ENCODE measurements at places on chromosomes 6 and 20.

DNA sequence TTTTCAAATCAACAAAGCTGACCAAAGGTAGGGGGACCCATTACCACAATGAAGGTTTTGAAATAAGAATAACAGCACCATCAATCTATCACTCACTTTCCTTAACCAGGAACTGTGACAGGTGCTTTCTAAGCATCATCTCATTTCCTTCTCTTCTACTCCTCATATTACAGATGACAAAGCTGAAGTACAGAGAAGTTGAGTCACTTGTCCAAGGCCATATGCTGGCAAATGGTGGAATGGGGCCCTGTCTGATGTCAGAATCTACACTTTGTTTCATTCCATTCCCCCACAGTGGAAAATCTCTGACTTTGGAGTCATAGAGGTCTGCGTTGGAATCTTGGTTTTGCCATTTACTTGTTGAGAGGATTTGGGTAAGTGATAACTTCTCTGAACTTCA is 222.5 kb upstream of the LRFN2 start:
- DNase-seq = no peak

DNA sequence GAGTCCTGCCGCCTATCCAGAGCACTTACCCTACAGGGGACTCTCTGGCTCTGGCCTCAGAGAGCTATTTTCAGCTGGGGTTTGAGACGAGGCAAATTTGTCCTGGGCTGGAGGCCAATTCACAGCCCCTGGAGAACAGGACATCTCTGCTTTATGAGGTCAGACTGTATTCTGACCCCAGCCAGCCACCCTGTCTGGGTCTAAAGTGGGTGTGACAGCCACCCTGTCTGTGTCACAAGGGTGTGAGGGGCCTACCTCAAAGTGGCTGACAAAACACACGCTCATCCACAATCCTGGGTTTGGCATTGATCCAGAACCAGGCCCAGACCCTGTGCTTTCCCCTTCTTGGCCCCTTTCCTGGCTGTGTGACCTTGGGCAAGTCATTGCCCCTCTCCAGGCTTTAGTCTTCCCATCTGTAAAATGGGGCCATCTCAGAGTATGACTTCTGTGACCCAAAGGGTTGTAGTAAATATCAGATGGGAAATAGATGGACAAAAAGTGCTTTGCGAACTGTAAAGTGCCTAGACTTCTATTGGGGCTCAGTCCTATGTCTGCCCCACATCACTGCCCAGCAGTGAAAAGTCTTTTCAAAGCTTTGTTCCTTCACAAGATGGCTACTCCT is 44.1 kb upstream of the TGM2 start:
- no peak for DNase-seq

GRCh38 chr6:50791900-50792508 is 26.7 kb upstream of the TFAP2B start:
- DNase-seq = peak; percentile 42

- DNase-seq = no peak
Observed at GRCh38 chr20:38833857-38834164, 28.3 kb downstream of the PPP1R16B start.

GRCh38 chr6:21946298-21946783 is 350.5 kb downstream of the PRL start:
- no peak for DNase-seq

- no peak for DNase-seq
Observed at GRCh38 chr6:160810238-160810637, 108.2 kb downstream of the PLG start.

DNA sequence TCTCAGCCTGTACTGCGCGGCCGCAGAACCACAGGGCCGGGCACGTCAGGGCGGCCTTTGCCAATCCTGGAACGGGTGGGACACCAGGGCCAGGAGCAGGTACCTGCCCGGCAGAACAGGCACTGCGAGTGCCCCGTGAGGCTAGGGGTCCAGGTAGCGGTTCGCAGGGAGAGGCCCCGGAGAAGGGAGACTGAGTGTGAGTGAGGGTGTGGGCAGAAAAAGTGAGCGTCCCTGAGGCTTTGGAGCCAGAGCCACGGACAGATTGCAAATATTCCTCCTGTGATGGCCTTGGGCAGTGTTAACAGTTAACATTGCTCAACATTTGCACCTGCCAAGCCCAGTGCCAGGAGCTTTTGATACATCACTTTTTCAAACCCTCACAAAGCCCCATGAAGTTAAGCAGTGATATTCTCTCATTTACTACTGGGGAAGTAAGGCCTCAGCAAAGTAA is 491 bp downstream of the GNMT start:
- DNase-seq = no peak

GRCh38 chr6:144343701-144344428 is 58.7 kb downstream of the UTRN start:
- DNase-seq = peak; percentile 84

GRCh38 chr6:5034328-5034727 is 30.5 kb upstream of the RPP40 start:
- peak; percentile 83 for DNase-seq

- no peak for DNase-seq
Observed at GRCh38 chr6:165661664-165662025, 1.4 kb downstream of the PDE10A start.

GRCh38 chr6:157587127-157587926 is 206.3 kb downstream of the ZDHHC14 start:
- no peak for DNase-seq

GRCh38 chr20:35206802-35207201 is 19.7 kb upstream of the MMP24 start:
- DNase-seq = no peak

DNA sequence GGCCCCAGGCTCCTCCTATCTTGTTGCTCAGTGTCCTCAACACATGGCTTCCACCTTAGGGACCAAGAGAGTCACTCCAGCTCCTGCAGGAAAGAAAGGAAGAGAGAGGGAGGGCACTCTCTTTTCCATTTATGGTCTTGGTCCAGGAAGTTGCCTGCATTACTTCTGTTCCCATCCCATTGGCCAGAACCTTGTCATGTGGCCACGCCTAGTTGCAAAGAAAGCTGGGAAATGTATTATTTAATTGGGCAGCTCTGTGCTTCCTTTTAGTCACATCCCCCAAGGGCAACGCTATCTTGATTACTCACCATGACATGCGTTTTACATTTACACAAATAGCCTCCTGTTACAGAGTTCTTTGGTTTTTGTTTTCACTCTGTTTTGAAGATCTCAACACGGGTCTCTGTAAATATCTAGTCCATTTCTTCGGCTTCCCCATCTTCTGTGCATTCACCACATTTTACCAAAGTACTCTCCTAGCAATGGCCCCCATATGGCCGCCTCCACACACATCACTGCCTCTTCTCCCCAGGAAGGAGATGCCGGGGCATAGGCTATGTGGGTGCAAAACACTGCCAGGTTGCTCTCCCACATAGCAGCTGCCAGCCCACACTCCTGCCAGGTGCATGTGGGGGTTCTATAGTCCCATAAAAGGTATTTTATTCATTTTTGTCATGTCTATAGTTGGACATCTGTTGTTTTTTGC is 35.7 kb upstream of the ZMYND8 start:
- DNase-seq = peak; percentile 44

GRCh38 chr6:140050101-140050995 is 675.9 kb upstream of the CITED2 start:
- DNase-seq = no peak

- DNase-seq = no peak
Observed at GRCh38 chr20:16580147-16580546, 6.9 kb upstream of the KIF16B start.

DNA sequence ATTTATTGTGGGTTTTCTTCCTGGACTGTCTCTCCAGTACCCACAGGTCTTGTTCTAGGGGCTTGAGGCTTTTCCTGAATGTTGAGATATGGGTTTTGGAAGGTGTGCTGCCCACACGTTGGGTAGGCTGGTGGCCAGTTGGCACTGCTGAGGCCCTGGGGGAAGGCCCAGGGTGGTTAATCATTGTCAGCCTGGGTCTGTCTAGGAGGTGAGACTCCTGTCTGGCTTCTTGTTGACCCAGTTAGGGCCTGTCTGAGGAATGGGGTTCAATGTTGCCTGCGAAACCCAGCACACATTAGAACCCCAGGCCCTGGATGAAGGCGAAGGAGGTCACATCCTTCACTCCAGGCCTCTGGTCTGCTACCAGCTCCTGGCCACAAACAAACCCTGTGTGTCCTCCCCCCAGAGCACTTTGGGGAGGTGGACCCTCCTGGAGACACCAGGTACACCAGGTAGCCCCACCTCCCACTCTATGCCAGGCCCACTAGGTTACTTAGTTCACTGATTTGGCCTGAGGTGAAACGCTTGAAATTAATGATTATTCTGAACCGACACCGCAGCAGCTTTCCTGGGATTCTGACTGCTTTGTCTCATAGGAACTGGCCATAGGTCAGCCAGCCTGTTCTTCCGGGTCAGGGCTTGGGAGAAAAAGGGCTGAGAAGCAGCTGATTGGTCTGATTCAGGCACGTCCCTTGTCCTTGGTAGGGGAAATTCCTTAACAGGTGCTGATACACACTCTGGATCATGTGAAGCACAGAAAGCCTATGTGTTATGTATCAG is 15.2 kb downstream of the DNMT3B start:
- DNase-seq = no peak

DNA sequence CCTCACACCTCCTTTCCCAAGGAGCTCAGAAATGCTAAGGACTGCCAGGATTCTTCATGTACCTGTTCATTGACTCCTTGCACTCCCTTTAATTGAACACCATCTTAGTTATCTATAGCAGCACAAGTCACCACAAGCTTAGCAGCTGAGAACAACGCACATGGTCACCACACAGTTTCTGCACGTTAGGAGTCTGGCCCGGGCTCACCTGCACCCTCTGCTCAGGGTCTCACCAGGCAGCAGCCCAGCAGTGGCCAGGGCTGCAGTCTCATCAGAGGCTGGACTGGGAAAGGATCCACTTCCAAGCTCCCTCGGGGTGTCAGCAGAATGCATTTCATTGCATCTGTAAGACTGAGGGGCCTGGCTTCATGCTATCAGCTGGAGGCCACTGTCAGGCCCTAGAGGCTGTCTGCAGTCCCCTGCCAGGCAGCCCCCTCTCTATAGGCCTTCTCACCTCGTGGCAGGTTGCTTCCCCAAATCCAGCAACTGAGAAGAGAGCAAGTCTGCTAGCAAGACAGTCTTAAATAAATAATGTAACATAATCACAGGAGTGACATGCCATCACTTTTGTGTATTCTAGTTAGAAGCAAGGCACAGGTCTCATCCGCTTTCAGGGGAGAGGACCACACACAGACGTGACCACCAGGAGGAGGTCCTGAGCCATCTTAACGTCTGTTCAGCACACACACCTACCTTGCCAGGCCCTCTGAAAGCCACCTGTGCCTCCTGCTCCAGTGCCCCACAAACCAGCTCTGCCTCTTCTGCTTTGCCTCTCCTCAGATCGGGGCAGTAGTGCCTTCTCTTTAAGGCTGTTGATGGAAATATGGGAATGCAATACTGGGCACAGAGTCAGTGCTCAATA is 165.2 kb upstream of the CST7 start:
- peak; percentile 46 for DNase-seq

DNA sequence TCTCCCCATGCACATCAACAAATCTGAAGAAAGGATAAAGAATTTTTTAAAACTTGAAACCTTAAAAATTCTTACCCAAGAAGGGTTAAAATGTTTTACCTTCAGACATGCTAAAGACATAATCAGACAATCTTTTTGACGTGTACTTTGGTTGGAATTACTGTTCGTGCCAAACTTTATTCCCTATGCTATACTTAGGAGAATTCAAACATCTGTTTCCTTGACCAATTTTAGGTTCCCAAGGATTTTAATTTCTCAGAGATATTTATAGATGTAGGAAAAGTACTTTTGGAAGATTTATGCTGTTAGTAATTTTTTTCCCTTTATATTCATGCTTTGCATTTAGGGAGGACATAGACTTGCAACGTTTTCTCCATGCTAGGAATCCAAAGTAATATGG is 108.4 kb downstream of the AFG1L start:
- DNase-seq = no peak

- DNase-seq = no peak
Observed at GRCh38 chr6:32607263-32607987, 17.8 kb upstream of the HLA-DRB1 start.

DNA sequence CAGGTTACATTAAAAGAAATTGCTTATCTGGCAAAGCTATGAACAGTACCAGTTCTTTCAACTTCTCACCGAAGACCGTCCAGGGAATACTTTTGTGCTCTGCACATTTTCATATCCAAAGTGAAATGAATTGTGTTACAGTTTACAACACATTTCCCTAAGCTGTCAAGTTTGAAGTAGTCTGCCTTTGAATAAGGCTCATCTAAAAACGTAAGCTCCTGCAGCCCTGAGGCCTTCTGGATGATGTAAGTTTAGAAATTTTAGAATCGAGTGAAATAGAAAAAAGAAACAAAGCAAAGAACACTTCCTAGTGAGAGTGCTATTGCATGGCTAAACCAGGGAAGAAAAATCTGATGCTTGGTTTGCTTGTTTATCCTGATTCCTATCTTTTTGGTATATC is 653.8 kb downstream of the MMUT start:
- no peak for DNase-seq

GRCh38 chr6:138455746-138456400 is 43.4 kb downstream of the NHSL1 start:
- DNase-seq = peak; percentile 6

- DNase-seq = no peak
Observed at GRCh38 chr6:155325700-155326516, 11.6 kb upstream of the TFB1M start.

GRCh38 chr6:75285283-75285639 is 669 bp upstream of the TMEM30A start:
- no peak for DNase-seq

- no peak for DNase-seq
Observed at GRCh38 chr6:18209539-18210197, 54.4 kb downstream of the KDM1B start.

- no peak for DNase-seq
Observed at GRCh38 chr6:12277386-12277785, 12.8 kb upstream of the EDN1 start.

DNA sequence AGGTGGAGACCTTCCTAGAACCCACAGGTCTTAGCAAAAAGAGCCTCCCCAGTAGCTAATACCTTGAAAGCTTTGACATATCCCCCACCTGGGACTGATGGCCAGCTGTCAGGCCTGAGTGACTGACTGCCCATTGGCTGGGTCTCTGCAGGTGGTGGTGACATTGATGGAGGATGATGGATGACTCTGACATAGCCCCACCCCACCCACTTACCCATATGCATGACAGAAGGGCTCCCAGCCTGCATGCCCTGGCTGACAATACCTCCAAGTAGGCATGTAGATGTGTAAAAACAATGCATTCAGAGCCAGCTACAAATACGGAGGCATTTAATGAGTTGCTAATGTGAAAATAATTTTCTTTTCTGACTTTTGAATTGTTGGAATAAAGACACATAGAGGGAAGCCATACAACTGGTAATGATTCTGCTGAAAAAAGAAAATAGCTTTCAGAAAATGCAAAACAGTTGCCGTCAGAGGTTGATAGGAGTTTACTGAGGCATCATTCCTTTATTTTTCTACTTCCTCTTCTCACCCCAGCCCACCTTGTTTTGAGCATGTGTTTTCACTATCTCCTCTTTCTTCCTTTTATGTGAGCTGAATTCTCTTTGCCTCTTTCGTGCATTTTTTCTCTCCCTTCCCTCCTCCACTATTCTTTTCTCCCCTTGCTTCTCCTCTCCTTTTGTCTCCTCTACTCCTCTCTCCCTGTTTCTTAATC is 70.6 kb downstream of the OLIG3 start:
- DNase-seq = no peak
